Activated B cell treated with CpG ODN at 0.5 μM for 24 hours (primary cell): ENCODE measurements at places on chromosomes 16 and 17. TPM values are rescaled to one million over a fixed set of nuclear protein-coding genes. Genes with fewer than 3 reads are reported as not detected.

GRCh38 chr17:17841601-17842025, 4.8 kb upstream of the SREBF1 start:
- H3K27ac ChIP-seq = no peak overlapping the region
- peaks cover 35% of the 10 kb centered on the region for H3K4me1 ChIP-seq
- no peaks in the 10 kb centered on the region for H3K36me3 ChIP-seq
- no peak for DNase-seq
- no peak overlapping the region for H3K4me3 ChIP-seq
- H3K27me3 ChIP-seq = no peaks in the 10 kb centered on the region

DNA sequence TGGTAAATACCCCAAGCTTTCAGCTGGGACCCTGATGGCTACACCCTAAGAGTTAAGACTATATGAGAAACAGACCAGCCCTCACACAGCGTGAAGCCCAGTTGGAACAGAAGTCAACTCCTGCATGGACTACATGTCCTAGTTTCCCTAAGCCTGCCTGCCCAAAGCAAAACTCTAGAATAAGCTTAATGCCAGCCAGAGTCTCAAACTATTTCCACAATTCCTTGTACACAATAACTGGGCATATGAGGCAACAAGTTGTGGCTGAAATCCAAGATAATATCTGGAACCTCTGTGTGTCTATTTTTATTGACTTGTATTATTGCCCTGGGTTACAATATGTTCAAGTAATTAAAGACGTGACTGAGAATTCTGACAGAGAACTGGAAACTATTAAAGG, 19.4 kb downstream of the MYH10 start:
- DNase-seq = no peak
- H3K27me3 ChIP-seq = peaks cover 11% of the 10 kb centered on the region
- no peaks in the 10 kb centered on the region for H3K4me1 ChIP-seq

AGRP gene
- total RNA-seq = not detected in 2 replicates

DNA sequence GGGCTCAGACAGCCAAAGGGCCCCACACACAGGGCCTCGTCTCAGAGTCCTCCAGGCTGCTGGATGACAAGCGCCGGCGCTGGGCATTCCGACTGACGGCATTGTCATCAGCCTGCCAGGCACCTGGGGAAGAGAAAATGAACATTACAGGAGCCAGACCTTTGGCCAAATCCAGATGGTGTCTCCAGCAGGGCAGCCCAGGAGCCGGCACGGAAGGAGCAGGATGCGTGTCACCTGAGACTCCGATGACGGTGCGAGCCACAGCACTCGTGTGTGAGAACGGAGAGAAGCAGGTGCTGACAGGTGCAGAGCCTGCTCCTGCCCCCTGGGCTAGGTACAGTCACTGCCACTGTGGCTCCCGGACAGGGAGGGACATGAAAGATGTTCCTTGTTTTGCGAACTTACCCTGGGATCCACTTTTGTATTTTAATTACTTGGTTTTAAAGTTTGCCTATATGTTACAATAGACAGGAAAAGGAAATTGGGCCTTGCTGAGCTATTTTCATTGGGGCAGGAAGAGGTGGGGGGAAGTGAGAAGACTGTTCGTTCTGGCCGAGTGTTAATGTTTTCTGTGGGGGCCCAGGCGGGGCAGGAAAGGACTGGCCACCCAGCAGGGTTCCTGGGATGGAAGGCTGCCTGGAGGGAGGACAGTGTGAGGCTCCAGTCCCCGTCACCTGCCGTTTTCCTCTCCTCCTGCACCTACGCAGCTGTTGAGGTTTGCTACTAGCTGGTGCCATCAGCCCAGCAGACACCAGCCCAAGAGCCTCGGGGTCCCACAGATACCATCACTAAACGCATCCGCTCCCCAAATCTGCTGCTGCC, 4.4 kb upstream of the FOXJ1 start:
- no peak for DNase-seq
- peak overlapping the region; percentile 95 for H3K27ac ChIP-seq
- H3K27me3 ChIP-seq = peaks cover 4% of the 10 kb centered on the region
- peak overlapping the region; percentile 67 for H3K4me3 ChIP-seq
- H3K36me3 ChIP-seq = no peaks in the 10 kb centered on the region
- H3K4me1 ChIP-seq = peaks cover 61% of the 10 kb centered on the region

MYH2 gene
- total RNA-seq = not detected in 2 replicates
